ENCODE measurements at places on chromosomes 4 and X.

DNA sequence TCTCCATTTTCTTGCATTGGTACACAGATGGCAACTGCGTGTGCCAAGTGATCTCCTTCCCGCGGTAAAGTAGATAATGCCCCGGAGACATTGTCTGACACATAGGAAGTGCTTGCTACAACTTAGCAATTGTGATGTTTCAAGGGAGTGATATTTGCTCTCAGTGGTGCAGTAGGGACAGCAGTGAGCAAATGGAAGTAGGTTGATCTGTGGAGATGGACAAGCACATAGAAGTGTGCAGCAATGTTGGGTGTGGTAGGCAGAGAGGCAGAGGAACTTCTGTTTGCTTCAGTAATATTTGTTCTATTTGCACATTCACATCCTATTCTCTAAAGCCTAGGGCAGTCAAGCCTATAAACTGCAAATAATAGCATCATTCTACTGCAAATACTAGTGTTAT, 846.7 kb upstream of the PRKX start:
- no peak for DNase-seq

DNA sequence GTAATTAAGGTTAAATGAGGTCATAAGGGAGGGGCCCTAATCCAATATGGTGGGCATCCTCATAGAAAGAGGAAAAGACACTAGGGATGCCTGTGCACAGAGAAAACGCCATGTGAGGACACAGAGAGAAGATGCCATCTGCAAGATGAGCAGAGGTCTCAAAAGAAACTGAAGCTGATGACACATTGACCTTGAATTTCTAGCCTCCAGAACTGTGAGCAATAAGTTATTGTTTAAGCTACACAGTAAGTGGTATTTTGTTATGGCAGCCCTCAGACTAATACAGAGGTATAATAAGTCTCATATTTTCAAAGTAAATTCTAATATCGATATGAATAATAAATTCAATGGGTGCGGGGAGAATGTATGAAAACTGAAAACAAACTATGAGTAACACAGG, 169.9 kb downstream of the UGT8 start:
- DNase-seq: no peak

GRCh38 chr4:117700111-117700892, 334.0 kb upstream of the NDST3 start:
- DNase-seq: no peak

- DNase-seq: no peak
These were observed 65.5 kb downstream of the F9 start for GRCh38 chrX:139596068-139596467.

GRCh38 chrX:40908857-40909475, 173.6 kb upstream of the MED14 start:
- DNase-seq: no peak

- peak; percentile 7 for DNase-seq
These were observed 1.1 kb downstream of the RNF150 start for GRCh38 chr4:141132072-141132708.

DNA sequence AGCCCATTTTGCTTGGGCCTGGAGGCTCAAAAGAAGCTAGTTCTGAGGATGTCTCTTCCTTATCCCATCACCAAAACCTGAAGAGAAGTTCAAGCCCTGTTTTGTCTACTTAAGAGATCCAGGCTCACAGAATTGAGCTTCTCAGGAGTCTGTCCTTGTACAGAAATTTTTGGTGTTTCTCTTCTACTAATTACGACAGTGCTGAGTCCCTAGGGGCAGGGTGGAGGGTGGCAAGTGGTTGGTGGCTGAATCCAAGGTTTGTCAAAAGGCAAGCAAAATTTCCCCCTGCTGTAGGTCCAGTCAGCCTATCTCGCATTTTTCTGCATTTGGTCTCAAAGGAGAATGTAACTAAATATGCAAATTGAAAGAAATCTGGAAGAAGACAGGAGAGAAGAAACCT, 377.9 kb downstream of the SMARCA1 start:
- no peak for DNase-seq

GRCh38 chrX:19183761-19184477, 61.7 kb upstream of the ADGRG2 start:
- DNase-seq: no peak

- DNase-seq: no peak
These were observed 26.5 kb upstream of the HAND2 start for GRCh38 chr4:173556398-173557131.

- no peak for DNase-seq
These were observed 264.0 kb downstream of the TRIML1 start for GRCh38 chr4:188403272-188403671.

- no peak for DNase-seq
These were observed 47.5 kb upstream of the TRIM2 start for GRCh38 chr4:153156721-153157120.

DNA sequence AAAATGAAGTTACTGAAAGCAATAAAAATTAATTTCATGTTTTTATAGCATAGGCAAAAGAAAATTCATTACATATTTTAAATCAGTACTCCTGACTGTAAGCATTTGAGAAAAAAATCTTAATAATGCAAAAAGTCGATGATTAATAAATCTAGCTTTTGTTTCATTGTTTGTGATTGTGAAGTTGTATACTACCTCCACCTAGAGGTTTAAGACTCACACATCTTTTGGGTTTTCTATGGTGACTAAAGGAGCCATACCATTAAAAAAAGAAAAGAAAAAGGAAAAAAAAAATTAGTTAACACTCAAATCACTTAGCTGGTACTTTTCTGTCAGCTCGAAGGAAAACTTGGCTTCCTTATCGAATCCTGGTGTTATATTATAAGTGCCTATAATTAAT, 2.0 kb downstream of the GABRA2 start:
- DNase-seq: no peak

DNA sequence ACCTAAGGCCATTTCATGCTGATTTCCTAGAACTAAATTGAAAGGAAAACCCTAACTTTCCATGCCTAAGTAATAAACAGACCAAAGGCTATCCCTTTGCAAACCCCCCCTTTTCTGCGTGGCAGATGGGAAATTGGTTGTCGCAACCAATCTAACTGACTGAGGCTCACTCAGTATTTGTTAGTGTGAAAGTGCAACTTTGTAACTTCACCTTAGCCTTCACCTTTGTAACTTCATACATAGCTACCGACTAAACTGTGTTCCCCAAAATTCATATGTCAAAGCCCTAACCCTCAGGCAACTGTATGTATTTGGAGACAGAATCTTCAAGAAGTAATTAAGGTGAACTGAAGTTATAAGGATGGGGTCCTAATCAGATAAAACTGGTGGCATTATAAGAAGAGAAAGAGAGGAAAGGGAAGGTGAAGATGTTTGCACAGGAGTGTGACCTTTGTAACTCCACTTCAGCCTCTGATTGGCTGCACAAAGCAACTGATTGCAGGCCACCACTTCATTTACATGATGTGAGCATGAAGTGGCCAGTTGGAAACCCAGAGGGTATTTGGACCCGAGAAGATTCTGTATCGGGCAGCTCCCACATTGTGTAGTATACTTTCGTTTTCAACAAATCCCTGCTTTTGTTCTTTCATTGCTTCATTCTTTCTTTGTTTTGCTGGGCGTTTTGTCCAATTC, 4.9 kb upstream of the TMEM33 start:
- DNase-seq: no peak

DNA sequence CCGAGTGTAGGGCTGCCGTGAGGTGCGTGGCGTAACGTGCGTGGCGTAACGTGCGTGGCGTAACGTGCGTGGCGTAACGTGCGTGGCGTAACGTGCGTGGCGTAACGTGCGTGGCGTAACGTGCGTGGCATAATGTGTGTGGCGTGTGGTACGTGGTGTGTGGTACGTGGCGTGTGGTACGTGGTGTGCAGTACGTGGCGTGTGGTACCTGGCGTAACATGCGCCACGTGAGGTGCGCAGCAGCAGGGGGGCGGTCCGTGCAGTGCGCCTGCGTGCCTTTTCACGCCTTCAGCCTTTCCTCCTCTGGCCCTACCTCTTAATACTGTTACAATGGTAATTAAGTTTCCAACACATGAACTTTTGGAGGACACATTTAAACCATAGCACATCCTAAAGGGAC, at the start of gene TFDP3:
TSS of gene TFDP3 (minus strand) at position 26 of the 400 bp plus-strand sequence. CDS start 95 bp downstream, outside the sequence.
- no peak for DNase-seq

DNA sequence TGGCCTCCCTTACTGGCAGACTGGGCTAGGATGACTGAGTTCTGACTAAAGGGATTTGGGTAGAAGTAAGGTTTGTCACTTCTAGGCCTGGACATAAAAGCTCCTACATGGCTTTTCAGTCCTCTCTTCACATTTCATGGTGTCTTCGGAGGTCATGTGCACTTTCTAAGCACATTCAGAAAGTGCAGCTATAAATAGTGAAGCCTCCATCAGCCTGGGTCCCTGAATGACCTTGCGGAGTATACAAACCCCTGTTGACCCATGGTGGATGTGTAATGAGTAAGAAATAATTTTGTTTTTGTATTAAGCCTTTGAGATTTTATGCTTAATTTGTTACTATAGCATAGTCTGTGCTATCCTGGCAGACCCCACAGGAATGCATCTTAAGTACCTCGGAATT, 154.0 kb downstream of the STOX2 start:
- DNase-seq: no peak

Measured in GM10248 (cell line).